NCI-H1436 (cell line): ENCODE measurements at places on chromosomes 6 and 20.

DNA sequence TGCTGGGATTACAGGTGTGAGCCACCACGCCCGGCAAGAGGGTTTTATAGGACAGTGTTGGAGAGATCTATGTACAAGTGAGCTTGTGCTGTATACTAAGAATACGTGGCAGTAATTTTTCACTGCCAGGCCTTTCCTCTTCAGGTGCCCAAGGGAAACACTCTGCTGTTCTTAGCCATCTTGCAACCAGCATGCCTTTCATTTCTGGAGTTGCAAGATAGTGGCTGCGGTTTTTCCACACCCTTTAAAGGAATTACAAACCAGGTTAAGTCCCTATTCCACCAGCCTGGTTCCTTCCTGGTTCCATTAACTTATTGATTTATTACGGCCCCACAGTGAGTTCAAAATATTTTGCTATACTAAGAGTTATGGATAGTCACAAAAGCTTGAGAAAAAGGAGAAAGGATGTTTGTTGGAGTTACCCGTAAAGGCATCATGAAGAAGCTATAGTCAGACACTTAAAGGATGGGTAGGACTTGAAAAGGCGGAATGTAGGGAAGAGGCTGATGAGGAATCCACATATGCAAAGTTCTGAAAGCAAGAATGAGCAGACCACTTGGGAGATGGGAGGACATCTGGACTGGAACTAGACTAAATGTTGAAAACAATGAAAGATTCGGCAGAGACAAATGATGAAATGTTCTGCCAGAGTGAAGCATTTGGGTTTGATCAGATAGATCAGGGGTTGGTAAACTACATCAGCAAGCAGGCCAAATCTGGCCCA is 61.4 kb upstream of the ASIP start:
- no peak for DNase-seq

DNA sequence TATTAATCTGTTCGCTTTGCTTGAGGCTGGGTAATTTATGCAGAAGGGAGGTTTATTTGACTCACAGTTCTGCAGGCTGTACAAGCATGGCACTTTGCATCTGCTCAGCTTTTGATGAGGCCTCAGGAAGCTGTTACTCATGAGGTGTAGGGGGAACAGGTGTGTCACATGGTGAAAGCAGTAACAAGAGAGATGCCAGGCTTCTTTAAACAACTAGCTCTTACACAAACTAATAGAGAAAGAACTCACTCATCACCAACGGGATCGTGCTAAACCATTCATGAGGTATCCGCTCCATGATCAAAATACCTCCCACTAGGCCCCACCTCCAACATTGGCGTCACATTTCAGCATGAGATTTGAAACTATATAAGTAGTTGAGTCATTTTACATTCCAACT is 34.4 kb upstream of the GCLC start:
- DNase-seq: no peak

DNA sequence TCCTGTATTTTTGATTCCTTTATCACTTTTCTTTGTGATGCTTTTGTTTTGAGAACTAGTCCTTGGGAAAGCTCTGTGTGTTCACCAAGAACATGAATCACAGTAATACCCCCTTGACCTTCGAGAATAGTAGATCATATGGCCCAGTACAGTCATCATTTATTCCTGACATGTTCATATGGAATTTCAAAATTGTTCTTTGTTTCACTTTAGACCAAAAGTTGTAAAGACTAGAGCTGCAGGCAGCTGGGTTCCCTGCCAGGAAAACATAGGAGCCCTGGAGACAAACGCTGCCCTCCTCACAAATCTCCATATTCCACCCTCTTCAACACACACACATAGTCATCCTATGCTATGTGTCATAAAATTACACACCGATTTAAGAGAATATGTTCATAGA is 621.2 kb upstream of the EYS start:
- no peak for DNase-seq

- no peak for DNase-seq
Measured at GRCh38 chr6:140602431-140603248, 1228.2 kb upstream of the CITED2 start.

DNA sequence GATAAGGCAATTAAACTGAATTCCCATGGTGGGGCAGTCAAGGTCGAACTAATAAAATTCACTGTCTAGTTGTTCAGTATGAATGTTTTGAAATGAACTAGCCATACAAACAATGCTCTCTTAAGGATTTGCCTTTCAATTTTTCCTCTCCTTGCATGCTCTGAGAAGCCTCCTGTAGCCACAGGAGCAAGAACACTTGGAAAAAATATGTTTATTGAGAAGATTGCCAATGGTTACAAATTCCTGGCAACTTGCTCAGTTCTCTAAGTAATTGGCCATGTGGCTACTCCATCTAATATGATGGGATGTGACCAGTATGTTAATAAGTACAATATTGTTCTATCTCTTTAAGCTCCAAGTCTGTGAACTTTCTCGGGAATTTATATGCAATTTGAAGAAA is 49.4 kb downstream of the FUT9 start:
- DNase-seq: no peak

DNA sequence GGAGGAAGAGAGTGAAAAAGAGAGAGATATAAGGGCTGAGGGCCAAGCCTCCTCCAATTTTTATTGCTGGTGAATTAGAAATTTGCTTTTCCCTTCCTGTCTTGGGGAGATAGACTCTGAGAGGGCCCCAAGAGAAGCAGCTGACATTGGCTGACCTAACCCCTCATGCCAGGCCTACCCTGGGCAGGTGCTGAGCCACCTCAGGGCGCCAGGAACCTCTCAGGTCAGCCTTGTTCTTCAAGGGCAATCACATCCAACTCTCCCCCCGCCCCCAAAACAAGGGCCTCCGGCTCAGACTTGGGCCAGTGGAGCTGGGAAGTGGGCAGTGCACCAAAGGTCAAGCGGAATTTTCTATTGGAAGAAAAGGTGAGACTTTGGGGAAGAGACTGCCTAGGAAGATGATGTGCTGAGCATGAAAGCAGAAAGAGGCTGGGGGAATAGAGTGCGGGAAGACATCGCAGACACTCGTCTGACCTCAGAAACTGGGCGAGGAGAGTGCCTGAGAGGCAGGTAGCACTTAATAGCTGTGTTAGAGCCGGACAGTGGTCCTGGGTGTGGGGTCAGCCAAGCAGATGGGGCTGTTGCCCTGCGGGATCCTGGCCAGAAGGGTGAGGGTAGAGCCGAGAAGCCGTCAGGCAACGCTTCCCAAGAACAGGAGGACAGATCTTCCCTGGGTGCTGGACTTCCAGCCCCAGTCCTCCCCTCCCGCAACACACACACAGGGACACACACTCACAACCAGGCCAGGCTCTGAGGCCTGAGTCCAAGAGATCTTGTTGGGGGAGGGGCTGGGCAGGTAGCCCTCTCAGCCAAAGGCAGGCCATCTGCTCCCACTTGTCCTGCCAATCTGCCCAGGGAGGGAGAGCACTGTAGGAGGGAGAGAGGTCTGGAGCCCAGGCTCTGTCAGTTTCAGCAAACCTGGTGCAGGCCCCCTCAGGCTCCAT is 3.7 kb upstream of the FASTKD5 start:
- no peak for DNase-seq

GRCh38 chr6:46315589-46315988 is 144.8 kb upstream of the ENPP5 start:
- no peak for DNase-seq

GRCh38 chr20:35888657-35889056 is 65.6 kb downstream of the SCAND1 start:
- no peak for DNase-seq

- no peak for DNase-seq
Measured at GRCh38 chr6:159943101-159943632, 25.7 kb upstream of the IGF2R start.

DNA sequence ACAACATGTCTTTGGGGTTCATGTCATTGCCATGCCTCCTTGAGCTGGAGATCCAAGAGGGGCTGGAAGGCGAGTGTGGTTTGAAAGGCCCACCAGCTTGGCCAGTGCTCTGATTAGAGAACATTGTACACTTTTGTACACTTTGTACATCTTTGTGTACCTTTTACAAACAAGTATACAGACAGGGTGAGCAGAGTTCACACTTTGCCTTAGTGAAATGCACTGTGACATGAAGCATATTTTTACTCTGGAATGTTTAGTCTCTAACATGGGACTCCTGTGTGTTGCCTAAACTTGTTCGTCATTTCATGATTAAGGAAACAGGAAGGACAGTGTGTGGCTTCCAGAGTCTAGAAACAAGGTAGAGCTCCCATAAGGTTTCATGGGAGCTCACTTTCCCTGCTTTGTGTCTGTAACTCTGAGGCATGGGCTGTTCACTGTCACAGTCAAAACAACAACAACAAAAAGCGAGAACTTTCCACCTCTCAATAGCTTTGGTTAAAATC is 225.8 kb upstream of the SOX4 start:
- DNase-seq: no peak

- DNase-seq: no peak
Measured at GRCh38 chr6:47603995-47604394, 94.4 kb upstream of the ADGRF4 start.

DNA sequence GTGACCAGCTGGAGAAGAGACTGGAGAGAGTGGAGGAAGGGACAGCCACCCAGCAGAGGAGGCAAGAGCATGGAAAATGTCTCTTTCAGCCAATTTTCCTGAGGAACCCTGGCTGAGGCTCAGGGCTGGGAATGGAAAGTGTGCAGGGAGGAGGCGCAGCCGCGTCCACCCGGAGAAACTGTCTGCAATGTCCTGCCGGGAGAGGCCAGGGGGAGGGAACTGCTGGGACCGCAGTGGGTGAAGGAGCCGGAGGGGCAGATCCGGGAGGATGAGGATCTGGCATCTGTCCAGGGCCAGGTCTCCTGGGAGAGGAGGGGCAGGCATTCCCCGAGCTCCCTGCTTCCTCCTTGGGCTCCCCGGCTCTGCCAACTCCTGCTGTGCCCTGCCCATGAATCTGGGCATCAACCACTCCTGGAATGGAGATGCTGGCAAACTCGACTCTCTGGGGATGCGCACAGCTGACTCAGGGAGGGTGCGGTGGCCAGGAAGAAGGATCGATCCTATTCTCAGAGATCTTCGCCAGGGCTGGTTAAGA is 17.4 kb upstream of the HM13 start:
- DNase-seq: no peak

GRCh38 chr6:69005199-69005598 is 370.1 kb downstream of the ADGRB3 start:
- no peak for DNase-seq

DNA sequence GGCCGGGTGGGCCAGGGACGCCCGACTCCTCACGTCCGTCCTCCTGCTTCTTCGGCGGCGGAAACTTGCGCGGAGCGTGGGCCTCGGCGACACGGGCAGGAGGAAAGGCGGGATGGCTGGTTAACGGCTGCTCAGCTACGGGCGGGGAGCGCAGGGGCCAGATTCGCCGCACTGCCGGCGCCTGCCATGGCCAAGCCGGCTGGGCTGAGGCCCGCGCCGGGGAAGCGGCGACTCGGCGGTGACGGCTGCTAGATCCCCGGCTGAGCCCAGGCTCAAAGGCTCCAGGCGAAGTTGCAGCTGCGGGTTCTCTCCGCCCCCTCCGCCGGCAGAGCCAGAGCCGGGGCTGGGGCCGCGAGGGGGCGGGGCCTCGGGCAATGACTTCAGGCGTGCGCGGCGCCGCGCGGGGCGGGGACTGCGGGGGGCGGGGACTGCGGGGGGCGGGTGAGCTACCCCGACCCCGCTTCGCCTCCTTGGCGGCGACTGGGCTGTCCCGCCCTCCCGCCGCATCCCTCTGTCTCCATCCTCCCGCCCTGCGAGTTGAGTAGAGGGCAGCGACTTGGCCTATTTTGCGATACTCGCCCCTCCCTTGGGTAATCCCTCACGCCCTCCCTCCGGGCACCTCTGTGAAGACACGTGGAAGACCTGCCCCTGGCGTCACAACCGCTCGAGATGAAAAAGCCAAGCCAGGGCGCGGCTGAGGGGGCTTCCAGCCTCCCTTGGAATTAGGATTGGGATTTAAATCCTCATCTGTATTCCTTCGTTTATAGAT is at the start of gene CEP85L:
TSS of gene CEP85L (minus strand) at position 310 of the 769 bp plus-strand sequence. CDS start 322 bp downstream, outside the sequence.
- peak; percentile 93 for DNase-seq

- DNase-seq: no peak
Measured at GRCh38 chr20:5779071-5779900, 29.1 kb downstream of the SHLD1 start.

DNA sequence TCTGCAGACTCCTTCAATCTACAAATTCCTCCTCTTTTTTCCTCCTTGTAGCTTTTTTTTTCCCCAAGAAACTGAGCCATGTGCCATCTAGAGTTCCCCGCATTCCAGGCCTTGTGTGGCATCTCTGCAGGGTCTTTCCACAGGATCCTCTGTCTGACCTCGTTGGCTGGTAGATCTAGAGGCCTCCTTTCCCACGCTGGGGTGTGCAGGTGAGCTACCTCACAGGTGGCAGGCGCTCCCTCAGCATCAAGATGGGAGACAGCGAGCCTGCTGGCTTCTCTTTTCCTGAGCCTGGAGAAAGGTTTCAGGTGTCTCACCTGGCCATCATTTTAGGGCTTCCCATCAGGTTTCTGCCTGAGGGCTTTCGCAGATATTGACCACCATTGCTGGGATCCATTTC is 9.6 kb upstream of the NELFCD start:
- DNase-seq: no peak

- no peak for DNase-seq
Measured at GRCh38 chr6:158567871-158568401, 8.0 kb downstream of the TMEM181 start.

DNA sequence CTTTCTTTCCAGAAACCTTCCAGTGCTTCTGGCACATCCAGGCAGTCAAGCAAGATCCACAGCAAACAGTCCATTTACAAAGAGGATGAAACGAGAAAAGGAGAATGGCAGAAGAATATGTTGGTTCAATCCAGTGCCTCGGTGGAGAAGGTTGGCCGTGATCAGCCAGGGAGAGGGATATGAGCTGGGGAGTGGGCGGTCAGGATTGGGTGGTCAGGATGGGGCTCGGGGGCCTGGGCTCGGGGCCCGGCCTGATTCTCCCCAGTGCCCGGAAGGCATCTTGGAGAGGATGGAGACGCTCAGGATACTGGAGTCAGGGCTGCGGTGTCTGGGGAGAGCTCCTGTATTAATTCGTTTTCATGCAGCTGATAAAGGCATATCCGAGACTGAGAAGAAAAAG is 61.3 kb downstream of the EFCAB8 start:
- no peak for DNase-seq

DNA sequence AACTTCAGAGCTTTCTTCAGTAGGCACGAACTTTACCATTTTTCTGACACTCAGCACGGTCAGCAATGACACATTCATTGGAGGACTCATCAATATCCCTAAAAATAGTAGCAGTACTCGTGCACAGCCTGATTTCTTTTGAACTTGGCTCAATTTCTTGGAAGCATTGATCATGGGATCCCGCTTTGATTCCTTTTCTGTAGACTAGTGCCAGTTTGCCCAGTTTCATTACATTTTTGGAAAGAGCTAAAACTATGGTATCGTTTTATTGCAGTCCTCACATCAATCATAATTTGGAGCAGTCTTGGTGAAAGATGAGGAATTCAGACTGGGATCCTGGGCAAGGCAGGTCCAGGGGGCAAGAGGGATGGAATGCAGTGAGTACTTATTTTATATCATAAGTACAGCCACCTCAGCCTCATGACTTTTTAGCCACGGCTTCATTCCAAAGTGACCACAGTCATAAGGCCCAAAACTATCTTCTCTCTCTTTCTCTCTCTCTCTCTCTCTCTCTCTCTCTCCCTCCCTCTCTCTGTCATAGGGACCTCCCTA is 170.9 kb upstream of the AKAP12 start:
- no peak for DNase-seq

- DNase-seq: no peak
Measured at GRCh38 chr6:39917981-39918380, 16.3 kb downstream of the MOCS1 start.
